ENCODE measurements at places on chromosomes 13 and 19.
A peak's percentile ranks its signal among the peaks of the same experiment; 100 is the strongest.

DNA sequence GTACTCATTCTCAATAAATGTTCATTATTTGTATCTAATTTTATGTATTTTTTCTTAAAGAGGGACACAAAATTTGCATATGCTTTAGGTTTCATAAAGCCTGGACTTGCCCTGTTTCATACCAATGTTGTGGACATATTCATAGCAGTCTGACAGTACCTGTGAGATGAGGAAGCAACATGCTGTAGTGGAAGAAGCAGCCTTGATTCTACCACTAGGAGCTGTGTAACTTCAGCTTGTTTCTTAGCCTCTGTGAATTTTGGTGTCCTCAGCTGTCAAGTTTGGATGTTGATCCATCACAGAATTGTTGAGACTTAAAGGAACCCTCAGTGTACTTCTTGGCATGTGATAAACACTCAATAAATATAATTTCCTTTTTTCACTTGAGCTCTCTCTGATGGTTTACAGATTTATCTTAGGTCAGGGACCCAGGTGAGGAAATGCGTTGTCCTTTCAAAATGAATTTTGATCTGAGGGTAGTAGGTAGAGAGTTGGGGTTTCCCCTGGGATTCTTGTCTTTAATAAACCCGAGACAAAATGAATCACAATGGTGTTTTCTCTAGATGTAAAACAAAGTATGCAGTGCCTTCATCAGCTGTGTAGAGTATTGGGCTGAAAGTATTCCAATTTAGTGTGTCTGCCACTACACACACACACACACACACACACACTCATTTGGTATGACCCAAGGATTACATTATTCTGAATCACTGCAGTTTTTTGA is 152.1 kb downstream of the KCNRG start:
- no peak for DNase-seq

DNA sequence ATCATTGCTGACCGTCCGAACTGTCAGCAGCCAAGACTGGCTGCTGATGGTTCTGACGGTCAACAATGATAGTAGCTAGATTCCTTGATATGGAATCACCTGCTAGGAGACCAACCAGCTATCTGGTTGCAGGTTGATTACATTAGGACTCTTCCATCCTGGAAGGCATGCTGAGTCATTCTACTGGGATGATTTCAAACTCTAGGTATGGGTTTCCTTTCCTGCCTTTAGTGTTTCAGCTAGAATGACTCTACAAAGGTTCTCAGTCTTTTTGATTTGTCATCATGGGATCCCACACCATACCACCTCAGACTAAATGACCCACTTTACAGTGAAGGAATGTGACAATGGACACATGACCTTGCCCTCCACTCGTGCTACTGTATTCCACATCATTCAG is 138.1 kb upstream of the KL start:
- no peak for DNase-seq

DNA sequence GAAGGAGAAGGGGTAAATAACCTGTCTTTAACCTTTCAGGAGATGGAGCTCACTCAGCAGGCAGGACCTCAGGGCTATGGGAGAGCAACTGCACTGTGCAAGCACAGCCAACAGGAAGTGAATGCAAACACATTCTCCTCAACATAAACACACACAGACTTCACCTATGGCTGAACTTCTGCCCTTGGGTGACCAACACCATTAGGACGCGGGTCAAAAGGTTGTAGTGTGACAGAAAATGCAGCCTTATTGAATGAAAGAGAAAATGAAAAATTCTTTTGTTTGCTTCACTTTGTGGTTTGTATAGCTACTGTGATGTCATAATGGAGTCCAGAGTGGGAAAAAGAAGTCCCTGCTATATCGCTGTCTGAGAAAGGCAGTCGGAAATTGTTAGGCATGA is 323.0 kb downstream of the NDFIP2 start:
- no peak for DNase-seq

GRCh38 chr13:33205804-33206221 is 79.7 kb downstream of the STARD13 start:
- no peak for DNase-seq

DNA sequence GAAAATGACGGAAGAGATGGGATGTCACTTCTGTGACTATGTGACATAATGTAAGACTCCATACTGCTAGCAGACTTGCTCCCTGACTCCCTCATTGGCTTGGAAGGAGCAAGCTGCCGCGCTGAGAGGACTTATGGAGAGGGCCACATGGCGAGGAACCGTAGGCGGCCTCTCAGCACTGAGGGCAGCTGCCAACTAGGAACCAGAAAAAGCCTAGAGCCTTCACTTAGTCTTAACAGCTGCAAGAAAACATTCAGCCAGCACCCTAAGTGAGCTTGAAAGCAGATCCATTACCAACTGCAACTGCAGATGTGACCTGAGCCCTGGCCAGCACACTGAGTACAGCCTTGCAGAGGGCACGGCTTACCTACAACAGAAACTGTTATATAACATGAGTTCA is 33.9 kb downstream of the USP12 start:
- no peak for DNase-seq

GRCh38 chr19:56637976-56638555 is 4.9 kb upstream of the SMIM17 start:
- DNase-seq: peak; percentile 93

- DNase-seq: peak; percentile 44
Measured at GRCh38 chr19:661427-662196, 1.4 kb downstream of the RNF126 start.

- no peak for DNase-seq
Measured at GRCh38 chr13:30125422-30126073, 181.8 kb downstream of the KATNAL1 start.

DNA sequence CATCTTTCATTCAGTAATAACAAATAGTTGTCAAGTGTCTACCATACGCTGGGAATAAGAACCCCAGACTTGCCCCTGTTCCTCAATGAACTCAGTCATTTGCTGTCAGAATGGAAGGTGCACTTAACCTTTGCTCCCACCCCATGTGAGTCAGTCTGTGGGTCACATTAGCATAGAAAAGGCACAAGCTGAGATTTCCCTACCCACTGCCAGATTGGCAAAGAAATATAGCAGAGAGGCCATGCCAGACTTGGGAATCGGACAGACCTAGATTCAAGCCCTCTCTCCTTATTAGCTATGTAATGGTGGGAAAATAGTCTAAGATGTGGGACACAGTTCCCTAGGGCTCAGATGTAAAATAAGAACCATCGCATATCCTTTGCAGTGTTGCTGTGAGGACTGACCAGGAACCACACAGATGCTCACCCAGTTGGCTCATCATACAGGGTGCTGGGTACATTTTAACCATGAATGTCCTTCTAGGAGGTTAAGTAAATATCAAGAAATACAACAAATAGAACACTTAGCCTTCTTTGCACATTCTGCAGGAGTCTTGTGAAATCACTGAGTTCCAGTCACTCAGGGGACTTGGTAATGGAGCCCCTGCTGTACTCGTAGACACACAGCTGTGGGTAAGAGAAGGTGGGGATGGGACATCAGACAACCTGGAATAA is 218.2 kb downstream of the FGF14 start:
- no peak for DNase-seq

All from KG1 (cell line).